ENCODE measurements at places on chromosomes 11 and 22. TPM values are rescaled to one million over a fixed set of nuclear protein-coding genes. Genes with fewer than 3 reads are reported as not detected.

Gene RIBC2
- 2.0 TPM for total RNA-seq

Gene CNTN5
- not detected for total RNA-seq

Gene ZNF74
- total RNA-seq: 11.5 TPM

Gene HOATZ
- not detected for total RNA-seq

Gene IFT27
- 20.6 TPM for total RNA-seq

Gene TESMIN
- total RNA-seq: 0.48 TPM

Gene NRIP3
- 0.96 TPM for total RNA-seq

Gene OR56A1
- not detected for total RNA-seq

Gene WNT11
- total RNA-seq: 17.7 TPM
